ENCODE measurements at places on chromosomes 1 and 21.

- no peak for DNase-seq
These were observed 11.8 kb downstream of the RCC1 start for GRCh38 chr1:28517649-28517999.

GRCh38 chr1:231374394-231374793 lies 36.3 kb downstream of the SPRTN start:
- DNase-seq, result no peak

DNA sequence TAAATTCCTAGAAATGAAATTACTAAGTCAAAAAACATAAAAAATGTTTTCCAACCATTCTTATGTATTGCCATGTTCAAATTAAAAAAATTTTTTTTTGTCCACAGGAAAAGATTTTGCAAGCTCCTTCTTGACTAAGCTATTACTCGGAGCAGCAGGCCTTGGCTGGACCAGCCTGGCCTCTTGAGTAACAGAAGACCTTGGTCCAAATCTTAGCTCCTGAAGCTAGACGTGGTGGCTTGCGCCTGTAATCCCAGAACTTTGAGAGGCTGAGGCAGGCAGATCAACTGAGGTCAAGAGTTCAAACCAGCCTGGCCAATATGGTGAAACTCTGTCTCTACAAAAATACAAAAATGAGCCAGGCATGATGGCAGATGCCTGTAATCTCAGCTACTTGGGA lies 77.6 kb downstream of the CLSTN1 start:
- no peak for DNase-seq

DNA sequence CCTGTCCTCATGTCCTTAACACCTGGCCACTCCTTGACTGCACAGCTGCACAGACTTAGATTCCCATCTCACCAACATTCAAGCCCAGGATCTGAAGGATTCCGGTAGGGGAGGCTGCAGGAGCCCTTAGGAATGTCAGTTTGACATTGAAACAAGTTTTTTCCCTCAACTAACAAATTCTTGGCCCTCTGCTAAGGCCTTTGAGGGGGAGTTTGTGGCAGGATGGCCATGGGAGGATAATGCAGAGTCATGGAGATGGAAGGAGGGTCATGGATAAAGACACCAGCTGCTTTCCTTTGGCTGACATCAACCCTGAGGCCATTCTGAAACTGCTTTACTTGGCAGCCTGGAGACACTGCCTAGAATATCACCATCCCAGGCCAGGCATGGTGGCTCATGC lies 63.4 kb upstream of the PPP2R5A start:
- no peak for DNase-seq

DNA sequence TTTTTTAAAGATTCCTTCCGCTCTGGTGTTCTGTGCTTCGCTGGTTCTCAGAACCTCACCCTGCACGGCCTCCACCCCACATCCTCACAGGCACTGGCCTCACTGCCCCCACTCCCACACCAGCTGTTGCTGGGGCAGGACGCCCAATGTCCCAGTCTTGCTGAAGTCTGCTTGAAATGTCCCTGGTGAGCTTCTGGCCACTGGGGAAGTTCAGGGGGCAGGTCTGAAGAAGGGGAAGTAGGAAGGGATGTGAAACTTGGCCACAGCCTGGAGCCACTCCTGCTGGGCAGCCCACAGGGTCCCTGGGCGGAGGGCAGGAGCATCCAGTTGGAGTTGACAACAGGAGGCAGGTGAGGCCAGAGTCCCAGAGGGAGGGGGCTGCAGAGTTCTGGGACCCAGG lies at the start of gene C1QA:
C1QA (plus strand) TSS at position 276 of the 400 bp plus-strand sequence. CDS start 989 bp downstream, outside the sequence.
- DNase-seq, result no peak

GRCh38 chr1:197150336-197151005 lies 4.0 kb upstream of the ASPM start:
- DNase-seq, result no peak

DNA sequence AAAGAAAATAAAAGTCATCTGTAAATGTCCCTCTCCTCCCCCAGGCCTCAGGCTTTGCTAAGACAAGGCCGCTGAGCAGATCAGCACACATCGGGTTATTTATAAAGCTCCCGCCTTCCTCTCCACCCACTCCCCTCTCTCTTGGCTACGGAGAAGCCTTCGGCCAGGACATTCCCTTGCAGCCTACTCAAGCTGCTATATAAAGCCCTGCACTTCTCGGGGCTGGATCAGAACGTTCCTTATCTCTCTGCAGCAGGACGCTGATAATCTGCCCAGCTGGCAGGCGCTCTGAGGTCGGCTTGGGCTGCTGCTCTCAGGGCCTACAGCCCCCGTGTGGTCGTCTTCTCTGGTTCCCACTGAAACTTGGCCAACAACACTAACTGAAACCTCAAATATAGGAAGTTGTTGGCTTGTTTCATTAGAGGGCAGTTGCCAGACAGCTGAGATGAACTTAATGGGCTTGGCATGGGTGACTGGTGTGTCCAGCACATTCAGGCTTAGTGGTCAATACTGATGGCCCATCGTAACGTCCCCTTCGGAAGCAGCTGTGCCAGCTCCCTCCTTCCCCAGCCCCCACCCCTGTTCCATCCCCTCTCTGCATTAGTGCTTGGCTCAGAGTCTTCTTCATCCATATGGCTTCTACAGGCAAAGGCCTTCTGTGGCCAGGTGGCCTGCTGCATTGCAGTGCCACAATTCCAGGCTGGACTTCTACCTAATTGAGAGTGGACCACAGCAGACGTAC lies 64.6 kb downstream of the IER5 start:
- no peak for DNase-seq

DNA sequence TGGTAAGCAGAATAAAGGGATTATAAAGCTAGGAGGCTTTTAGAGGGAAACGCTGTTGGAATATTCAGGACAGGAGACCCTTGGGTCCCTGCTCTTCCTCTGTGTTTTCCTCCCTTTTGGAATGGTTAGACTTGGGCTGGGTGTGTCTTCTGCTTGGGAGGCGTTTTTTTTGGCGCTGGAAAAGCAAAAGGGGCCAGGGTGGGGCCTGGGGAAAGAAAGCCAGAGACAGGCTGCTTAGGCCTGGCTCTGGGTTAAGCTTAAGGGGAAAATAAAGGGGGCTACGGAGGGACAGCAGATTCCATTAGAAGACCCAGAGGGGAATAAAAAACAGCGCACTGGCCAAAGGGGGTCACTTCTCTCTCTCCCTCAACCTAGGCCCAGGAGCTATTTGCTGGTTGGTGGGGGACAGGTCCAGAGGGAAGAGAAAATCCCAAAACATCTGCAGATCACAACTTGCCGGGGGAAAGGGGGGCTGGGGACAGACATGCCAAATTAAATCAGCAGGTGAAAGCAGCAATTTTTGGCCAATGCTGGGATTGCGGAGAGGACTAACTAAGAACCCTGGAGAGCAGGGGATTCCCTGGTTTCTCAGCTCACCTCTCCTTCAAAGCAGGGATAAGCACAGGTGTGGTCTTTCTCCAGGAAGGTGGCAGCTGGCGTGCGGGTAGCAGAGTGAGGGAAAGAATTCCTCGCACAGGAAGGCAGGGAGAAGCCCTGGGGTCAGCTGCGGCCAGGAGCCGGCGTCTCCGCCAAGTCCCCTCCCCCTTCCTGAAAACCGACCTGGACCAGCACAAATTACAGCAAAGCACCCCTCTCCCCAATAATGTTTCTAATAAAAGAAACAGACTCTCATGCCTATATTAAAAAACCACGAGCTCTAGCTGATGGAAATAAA lies 82.2 kb upstream of the AK4 start:
- DNase-seq, result no peak

DNA sequence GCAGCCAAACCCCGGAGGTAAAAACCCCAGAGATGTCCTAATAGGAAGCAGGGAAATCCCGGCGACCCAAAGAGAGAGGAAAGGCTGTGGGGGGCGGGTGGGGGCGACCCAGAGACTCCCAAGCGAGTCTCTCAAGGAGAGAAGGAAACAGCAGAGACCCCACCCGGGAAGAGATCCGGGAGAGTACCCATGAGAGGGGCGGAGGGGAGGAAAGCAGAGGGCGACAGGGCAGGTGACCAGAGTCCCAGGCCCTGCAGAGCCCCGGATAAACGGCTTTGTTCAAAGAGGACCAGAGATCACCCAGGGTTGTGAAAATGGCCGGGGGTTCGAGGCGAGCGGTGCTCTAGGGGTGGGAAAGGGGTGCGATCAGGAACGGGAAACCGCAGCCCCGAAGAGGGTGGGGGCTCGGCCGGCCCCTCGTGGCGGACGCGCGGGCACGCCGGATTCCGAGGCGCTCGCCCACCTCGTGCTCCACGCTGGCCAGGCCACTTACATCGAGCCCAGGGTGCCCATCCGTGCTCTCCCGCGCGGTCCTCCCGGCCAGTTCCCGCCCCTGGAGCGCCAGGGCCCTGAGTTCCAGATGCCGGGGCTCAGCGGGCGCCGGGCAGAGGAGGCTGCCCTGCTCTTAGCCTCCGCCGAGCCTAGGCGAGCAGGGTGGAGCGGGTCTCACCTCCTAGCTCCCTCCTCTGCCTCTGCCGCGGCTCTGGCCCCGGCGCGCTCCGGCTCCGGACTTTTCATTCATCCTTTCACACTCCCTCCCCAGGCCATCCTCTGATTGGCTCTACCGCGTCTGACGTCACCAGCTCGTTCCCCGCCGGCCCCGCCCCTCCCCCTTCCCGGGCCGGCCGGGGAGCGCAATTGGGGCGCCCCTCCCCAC lies 52.3 kb downstream of the RHBG start:
- DNase-seq, result peak; percentile 87

DNA sequence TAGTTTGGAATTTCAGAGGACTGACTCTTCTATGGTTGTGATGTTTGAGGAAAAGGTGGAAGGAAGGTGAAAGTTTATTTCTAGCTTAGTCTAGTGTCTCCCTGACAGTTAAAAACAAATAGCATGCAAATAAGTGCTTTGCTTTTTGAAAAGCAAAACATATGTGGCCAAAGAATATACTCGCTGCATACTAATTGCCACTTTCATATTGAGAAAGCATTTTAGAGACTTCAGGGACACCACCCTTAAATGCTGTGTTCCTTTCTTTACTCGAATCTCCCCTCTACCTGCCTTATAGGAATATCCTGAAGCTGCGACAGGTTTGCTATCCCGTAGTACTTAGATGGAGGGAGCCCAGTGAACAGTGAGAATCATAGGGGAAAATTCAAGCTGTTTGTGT lies 23.2 kb downstream of the GLUL start:
- no peak for DNase-seq

GRCh38 chr1:20192364-20192763 lies 6.0 kb upstream of the PLA2G2C start:
- no peak for DNase-seq

- DNase-seq, result no peak
These were observed 1.4 kb upstream of the TNR start for GRCh38 chr1:175744833-175745232.

DNA sequence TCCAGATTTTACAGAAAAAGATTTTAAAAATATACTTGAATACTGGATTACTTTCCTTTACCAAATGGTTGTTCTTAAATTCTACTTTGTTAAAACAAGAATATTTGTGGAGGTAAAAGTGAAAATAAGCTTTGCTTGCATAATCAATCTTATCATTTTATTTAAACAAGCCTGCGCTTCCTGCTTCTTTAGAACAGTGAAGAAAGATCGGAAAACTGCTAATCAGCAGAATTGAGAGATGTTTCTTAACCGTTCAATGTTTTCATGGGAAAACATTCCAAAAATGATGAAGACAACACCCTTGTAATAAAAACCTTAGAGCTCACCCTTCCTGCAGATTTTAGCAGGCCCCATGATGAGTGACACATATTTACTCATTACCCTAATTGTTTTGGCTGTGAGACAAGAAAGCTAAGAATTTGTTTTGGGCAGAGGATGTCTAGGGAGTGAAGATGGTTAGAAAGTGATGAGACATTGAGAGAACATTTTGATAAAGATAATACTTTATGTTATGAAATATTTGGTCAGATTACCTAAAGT lies 72.6 kb downstream of the TPR start:
- DNase-seq, result no peak

DNA sequence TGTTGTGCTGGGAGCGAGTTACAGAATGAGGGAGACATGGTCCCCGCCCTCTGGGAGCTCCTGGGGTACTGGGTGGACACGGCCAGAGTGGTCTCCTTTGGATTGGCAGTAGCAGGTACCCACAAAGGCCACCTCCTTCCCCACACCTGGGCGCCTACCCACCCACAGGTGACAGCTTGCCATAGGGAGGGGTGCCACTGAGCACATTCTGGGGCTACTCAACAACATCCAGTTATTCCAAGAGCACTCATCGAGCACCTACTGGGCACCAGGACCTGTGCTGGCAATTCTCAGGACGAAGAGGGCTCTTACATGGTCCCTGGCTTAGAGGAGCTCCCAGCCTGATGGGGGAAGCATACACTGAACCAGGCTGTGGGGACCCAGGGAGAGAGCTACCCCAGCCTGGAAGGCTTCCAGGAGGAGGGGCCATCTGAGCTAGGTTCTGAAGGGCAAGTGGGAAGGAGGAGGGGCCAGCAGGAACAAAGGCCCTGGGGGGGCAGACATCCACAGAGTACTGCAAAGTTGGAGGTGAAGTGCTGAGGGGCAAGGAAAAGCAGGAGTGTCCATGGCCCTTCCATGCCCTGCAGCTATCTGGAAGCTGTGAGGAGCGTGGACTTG lies 22.0 kb downstream of the MRPL37 start:
- DNase-seq, result no peak

GRCh38 chr21:30211071-30211470 lies 4.8 kb downstream of the CLDN8 start:
- DNase-seq, result no peak

All from NCI-H774 (cell line).